ENCODE measurements at places on chromosomes 3 and 15.

DNA sequence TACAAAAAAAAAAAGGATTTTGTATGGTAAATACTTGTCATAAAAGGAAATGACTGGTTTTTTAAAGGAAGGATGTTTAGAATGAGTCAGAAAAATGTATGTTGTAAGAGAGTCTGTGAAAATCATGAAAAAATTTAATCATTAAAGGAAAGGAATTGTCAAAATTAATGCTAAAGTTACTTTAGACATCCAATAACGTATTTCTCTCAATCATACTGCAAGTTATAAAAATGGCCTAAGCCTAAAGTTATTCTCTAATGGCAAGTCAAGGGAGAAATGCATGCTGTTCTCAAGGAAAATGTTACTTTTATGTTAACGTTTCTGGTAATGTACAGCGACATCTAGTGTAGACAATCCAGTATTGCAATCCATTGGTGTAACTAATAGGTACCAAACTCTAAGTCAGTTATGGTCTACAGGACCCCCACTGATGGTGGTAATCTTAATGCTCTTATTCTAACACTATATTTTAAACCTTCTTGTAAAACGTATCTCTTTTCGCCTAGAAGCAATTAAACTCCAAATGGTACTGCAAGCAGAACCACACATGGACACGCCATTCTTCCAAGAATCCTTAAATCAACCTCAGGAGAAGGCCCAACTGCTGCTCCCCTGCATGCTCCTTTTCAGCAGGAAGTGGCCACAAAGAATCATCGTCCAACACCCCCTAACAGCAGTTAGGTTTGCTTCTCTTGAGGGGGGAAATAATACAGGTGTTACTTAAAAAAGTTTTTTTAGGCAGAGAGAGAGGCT is 35.2 kb downstream of the NCEH1 start:
- no peak for DNase-seq

DNA sequence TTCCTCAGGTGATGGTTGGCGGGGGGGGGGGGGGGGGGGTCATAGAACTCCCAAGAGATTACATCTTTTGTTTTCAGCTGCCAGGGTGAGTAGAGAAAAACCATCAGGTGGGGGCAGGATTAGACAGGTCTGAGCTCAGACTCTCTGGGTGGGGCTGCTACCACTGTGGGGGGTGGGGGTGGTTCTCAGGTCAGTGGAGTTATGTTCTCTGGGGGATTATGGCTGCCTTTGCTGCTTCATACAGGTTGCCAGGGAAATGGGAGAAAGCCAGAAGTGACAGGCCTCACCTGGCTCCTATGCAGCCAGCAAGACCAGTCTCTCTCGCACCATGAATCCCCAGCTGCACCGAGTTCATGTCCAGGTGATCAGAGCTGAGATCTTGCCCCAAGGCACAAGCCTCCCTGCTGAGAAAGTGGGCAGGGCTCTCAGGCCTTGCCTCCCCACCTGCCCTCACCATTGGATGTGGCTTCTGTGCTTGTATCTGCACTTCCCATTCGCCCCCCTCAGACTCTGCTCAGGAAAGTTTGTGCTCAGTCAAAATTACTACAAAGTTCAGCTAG is 828.1 kb downstream of the MCTP2 start:
- no peak for DNase-seq

DNA sequence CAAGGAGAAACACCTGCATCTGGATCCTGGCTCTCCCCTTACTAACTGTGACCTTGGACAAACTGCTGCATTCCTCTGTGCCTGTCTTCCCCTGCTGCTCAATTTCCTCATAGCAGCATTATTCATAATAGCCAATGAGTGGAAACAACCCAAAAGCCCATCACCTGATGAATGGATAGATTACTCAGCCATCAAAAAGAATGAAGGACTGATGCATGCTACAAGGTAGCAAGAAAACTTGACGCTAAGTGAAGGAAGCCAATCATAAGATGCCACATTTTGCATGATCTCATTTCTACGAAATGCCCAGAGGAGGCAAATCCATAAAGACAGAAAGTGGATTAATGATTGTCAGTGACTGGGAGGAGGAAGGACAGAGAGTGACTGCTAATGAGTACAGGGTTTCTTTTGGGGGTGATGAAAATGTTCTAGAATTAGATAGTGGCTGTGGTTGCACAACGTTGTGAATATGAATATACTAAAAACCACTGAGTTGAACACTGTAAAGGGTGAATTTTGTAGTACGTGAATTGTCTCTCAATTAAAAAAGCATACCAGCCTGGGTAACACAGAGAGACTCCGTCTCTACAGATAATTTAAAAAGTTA is 11.2 kb downstream of the IGDCC4 start:
- no peak for DNase-seq

GRCh38 chr3:48475188-48475587 is 28.7 kb downstream of the ATRIP start:
- no peak for DNase-seq

- no peak for DNase-seq
Measured at GRCh38 chr3:159832024-159832423, 156.6 kb upstream of the IL12A start.

DNA sequence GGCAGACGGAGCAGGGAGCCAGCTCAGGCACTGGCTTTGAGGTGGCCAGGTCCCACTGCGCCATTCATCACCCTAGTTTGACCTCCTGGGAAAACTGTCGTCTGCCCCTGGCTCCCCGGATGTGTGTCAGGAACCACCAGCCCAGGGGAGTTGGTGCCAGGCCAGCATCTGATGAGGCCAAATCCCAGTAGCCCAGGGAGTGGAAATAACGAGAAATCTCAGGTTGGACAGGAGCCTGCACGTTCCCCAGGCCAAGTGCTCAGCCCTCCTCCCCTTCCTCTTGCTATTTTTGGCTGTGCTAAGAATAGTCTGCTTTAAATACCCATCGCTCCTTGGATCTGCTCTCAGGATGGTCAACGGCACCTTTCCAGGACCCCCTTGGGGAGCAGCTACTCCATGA is 93.1 kb upstream of the RPL32 start:
- no peak for DNase-seq

DNA sequence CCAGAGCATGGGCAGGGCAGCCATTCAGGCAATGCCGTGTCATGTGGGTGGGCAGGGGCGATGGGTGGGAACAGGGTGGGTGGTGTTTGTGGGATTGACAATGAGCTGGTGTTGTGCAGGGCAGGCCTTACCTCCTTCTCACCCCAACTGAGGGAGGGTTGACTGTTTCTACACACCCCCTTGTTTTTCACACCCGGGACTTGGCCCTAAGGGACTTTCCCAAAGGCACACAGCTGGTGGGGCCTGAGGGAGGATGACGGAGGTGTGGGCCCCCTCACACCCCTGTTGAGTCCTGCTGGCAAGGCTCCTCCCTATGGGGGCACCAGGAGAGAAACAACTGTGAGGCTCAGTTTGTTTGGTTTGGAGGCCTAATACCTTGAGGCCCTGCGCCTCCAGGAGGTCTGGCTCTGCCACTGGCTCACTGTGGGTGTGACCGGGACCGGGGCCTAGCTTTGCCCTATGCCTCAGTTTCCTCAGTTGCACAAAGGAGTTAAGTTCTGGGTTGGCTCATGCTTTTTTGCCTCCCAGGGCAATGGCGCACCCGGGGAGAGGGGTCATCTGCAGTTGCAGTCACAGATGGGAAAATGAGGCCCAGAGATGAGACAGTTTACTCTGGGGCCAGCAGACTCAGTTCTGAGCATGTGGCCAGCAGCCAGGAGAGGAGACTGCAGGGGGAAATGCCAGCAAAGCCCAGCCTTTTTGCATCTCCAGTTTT is 5.1 kb upstream of the DNAH1 start:
- DNase-seq, result peak; percentile 74

- DNase-seq, result no peak
Measured at GRCh38 chr3:67781218-67781617, 126.8 kb upstream of the SUCLG2 start.

- DNase-seq, result no peak
Measured at GRCh38 chr15:25711164-25711563, 152.0 kb downstream of the ATP10A start.

GRCh38 chr3:42080453-42080872 is 10.7 kb upstream of the TRAK1 start:
- peak; percentile 51 for DNase-seq

- DNase-seq, result peak; percentile 33
Measured at GRCh38 chr15:78875107-78875914, 2.6 kb downstream of the MORF4L1 start.

DNA sequence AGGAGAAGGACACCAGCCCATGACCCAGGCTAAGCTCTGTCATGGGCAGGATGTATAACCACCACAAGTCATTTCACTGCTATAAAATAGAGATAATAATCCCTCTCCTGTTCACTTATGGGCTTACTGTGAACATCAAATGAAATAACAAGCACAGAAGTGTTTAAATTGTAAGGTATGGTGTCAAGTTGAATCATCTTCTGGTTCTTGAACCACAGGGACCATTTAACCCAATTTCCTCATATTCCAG is 44.3 kb upstream of the TLE3 start:
- no peak for DNase-seq

DNA sequence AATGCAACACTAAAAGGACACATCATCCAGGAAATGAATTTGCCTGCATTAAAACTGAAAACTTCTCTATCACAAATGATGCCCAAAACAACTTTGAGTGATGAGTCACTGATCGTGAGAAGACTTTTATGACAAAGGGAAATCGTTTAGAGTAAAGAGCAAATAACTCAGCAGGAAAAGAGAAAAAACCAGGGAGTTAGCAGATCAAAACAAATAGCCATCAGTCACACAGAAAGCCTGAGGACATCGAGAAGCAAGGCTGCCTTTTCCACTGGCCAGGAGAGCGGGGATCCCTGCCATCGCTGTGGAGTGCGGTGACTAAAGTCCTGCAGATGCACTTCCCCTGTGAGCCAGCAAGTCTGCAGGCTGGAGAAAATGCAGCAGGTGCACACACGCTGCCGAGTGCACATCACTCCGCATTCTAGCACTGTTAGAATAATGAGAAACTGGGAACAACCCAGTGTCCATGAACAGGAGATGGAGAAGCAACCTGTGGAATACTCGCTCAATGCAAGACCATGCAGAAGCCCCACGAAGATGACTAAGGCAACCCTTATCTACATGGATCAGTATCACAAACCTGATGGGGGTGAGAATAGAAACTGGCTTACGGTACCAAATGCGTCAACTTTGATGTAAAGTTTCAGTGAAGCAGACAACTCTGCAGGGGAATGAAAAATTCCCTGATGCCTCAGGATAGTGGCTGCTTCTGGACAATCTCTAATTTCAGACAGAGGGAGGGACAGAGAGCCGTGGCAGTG is 86.4 kb downstream of the NSMCE3 start:
- peak; percentile 16 for DNase-seq

GRCh38 chr3:126781889-126782491 is 78.0 kb downstream of the CHCHD6 start:
- no peak for DNase-seq

- no peak for DNase-seq
Measured at GRCh38 chr3:137746808-137747207, 17.3 kb upstream of the SOX14 start.

- no peak for DNase-seq
Measured at GRCh38 chr15:41281236-41281635, 50.2 kb downstream of the CHP1 start.

GRCh38 chr15:82532991-82533481 is 7.2 kb downstream of the RPS17 start:
- DNase-seq, result no peak

GRCh38 chr3:160213191-160213590 is 12.0 kb upstream of the C3orf80 start:
- DNase-seq, result no peak

GRCh38 chr15:42704492-42704926 is 32.4 kb downstream of the CDAN1 start:
- DNase-seq, result peak; percentile 73

- no peak for DNase-seq
Measured at GRCh38 chr3:136136454-136136853, 59.7 kb downstream of the MSL2 start.

DNA sequence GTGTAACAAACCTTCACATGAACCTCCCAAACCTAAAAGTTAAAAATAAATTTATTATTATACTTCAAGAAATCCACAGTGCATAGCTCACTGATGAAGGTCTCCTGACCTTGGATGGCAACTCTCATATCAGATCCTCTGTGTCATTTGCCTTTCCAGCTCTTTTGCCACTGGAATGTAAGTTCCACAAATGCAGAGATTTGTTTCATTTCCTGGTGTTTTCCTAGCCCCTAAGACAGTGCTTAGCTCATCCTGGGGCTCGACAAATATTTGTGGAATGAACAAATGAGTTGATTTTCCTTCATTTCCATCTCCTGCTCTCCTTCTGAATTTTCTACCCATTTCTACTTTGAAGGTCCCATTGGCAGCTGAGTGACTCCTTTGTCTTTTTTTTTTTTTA is 56.0 kb downstream of the FRMD4B start:
- no peak for DNase-seq

Data from activated CD4-positive, alpha-beta memory T cell treated with anti-CD3 and anti-CD28 coated beads for 36 hours (primary cell).